ENCODE measurements at places on chromosomes 13 and 19.

DNA sequence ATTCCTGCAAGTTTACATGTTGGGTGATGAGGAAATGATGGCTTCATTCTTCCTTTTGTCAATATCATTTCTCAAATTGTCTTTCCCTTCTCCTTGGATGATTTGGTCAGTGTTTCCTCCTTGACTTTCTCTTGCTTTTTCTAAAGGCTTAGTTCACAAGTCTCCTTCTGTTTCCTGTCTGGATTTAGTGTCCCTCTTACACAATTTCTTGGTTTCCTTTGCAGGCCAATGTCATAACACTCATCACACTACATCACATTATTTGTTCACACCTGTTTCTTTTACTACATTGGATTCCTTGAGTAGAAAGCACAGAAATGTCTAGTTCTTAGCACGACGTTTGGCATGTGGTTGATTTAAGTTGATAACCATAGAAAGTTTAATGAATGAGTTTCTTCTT, 490.7 kb downstream of the TDRD3 start:
- DNase-seq, result no peak

DNA sequence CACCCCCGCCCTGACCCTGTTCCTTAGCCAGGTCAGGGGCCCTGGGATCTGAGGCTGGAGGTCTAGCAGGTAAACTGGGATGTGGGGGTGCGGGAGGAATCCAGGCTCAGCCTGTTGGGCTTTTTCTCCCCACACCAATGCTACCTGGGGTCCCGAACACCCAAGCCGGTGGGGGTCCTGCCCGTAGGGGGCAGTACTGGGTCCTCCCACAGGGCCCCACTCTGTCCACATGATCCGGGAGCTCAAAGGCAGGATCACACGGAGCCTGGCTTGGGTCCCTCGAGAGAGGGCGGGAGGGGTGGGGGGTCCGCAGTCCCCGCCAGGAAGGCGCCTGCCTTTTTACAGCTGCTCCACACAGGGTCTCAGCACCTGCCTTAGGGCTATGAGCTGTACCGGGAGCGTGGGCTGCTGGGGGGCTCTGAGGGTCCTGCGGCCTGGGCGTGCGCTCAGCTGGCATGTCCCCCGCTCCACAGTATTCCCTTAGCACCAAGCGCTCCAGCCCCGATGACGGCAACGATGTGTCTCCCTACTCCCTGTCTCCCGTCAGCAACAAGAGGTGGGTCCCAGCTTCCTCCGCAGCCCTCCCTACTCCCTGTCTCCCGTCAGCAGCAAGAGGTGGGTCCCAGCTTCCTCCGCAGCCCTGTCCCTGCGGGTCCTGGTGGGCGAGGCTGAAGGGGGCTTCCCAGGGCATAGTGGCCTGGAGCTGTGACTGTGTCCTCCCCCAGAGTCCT, 12.3 kb upstream of the TEKTIP1 start:
- DNase-seq, result no peak

DNA sequence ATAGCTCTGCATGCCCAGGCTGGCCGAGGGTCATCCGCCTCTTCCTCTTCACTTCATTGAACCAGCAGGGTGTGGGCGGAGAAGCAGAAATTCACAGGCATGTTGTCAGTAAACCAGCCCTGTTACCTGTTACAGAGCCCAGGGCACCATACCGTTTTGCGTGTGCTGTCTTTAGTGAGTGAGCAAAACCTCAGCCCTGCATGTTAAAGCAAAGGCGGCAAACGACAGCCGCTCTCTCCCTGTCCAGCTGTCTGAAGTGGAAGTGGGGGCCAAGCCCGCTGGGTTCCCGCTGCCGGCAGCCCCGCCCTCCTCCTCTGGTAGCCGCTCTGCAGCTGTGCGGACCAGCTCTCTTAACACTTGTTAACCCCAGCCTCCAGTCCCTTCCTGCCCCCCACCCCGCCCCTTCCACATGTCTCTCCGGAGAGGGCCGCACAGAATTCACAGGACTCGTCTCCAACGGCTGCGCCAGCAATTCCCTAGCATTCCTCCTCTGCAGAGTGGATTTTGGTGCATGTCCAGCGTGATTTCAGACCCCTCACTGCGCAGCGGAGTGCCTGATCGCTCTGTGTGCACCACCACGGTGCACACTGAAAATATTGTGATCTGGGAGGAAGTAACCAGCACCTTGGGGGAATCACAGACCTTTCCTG, 12.7 kb downstream of the KLHL26 start:
- no peak for DNase-seq

- no peak for DNase-seq
Observed at GRCh38 chr19:16361254-16361653, 36.6 kb downstream of the KLF2 start.

DNA sequence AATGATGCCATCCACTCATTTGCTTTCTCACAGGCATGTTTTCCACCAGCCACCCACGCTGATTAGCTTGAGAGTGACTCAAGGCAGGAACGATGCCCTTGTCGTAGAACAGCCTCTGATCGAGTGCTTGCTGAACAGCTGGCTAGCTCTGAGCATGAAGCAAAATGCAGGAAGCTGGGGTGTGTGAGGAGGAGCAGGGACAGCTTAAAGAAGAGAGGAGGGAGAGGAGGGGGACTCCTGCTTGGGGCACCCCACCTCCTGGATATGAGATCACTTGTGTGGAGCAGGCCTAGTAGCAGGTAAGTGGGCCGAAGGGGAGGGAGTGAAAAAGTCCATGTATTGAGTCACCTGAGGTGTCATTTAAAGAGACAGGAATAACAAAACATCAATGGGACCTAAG, 48.8 kb downstream of the IRS2 start:
- DNase-seq, result no peak

- DNase-seq, result no peak
Observed at GRCh38 chr19:11092181-11092538, 2.9 kb downstream of the LDLR start.

- no peak for DNase-seq
Observed at GRCh38 chr13:75920536-75920935, 284.4 kb downstream of the LMO7 start.

DNA sequence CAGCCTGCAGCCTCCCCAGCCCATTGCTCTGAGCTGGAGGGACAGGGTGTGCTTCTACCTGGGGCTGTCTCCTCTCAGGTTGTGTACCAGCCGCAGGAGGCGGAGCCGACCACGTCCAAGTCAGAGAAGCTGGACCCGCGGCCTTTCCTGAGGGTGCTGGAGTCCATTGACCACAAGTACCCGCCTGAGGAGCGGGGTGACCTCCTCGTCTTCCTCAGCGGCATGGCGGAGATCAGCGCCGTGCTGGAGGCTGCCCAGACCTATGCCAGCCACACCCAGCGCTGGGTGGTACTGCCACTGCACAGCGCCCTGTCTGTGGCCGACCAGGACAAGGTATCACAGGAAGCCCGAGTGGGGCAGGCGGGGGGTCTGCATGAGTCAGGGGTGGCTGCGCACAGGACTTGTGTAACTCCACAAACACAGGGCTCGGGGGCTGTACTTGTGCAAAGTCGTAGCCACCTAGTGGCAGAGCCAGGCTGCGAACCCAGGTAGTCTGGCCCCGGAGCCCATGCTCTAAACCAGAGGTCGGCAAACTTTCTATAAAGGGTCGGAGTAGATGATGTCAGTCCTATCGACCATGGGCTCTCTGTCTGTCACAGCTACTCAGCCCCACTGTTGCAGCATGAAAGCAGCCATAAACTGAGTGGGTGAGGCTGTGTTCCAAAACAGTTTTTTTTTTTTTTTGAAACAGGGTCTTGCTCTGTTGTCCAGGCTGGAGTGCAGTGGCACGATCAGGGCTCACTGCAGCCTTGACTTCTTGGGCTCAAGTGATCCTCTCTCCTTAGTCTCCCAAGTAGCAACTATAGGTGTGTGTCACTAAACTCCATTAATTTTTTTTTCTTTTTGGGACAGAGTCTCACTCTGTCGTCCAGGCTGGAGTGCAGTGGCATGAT, 8.9 kb downstream of the DHX34 start:
- no peak for DNase-seq

DNA sequence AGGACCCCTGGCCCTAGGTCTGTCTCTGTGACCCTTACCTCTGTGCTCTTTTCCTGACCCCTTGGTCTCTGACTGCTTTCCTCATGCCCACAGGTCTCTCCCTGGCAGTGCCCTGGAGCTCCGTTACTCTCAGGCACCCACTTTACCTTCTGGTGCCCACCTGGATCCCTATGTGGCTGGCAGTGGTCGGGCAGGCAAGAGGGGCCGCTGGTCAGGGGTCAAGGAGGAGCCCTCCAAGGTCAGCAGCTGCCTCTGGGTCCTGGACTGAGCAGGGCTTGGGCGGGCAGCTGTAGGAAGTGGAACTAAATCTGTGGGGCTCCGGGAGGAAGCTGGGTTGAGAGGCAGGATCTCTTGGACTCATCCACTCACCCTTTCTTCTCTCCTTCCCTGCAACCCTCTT, 16.3 kb downstream of the PPFIA3 start:
- DNase-seq, result no peak

- no peak for DNase-seq
Observed at GRCh38 chr13:97896446-97896845, 57.0 kb upstream of the IPO5 start.

- DNase-seq, result no peak
Observed at GRCh38 chr19:54158812-54159351, 639 bp downstream of the LENG1 start.

- DNase-seq, result no peak
Observed at GRCh38 chr13:99356262-99357091, 49.3 kb upstream of the GPR183 start.

DNA sequence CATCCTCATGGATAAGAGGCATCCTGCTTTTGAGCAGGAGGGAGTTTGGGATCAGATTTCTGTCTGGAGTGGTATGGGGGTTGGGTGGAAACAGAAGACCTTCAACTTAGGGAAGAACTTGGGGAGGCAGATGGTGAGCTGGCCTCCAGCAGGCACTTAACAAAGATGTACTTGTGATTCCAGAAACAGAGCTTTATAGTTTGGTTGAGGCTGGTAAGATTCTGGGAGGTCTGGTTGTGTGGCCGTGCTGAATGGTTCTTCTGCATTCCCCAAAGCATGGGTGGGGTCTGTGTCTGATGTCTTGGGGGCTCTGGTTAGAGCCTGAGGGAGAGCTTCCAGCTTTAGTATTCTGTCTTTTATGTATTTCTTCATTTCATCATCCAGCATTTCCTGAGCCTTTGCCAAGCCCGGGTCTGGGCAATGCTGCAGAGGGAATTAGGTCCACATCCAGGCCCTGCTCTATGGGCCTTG, 4.8 kb downstream of the MEGF8 start:
- DNase-seq, result no peak

DNA sequence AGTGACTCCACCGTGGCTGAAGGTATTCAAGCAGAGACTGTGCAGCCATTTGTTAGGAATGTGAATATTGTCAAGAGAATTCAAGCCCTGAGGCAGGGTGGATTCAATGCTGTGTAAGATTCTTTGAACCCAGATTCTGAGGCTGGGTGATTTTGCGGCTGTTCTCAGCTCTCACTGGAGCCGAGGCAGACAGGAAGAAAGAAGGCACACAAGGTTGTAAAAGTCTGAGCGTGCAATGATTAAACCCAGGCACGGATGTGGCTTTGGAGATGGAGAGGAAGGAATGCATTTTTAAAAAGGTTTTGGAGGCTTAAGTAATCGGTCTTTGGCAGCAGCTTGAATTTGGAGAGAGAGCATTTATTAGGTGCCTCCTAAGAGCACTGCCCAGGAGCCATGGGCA, 187.9 kb downstream of the KATNAL1 start:
- no peak for DNase-seq

DNA sequence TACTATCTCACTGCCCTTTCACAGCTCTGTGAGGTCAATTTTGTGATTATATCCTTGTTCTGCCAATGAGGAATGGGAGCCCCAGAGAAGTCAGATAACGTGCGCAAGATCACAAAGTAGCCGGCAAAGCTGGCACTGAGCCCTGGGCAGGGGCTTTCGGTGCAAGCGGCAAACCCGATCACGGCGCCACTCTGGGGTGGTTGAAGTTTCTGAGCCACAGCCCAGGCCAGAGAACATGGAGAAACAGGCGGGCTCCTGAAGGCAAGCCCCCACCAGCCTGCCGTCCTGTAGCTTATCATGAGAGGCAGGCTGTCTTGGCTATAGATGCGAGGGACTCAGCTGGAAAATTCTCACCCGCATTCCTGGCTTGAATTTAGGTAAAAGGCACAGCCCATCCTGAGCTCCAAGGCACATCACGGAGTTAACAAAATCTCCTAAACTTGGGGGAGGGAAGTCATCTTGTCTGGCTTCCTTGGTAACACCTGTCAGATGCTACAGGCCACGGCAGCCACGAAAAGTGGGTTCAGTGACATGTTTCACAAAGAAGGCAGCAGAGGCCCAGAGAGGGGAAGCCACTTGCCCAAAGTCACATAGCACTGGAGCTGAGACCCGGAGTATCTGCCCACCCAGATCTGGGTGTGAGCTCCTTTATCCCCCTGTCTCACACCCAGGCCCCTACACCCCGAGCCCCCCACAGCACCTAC, 12.5 kb downstream of the TNNT1 start:
- DNase-seq, result no peak

- DNase-seq, result no peak
Observed at GRCh38 chr19:31312009-31312676, 37.1 kb downstream of the TSHZ3 start.

DNA sequence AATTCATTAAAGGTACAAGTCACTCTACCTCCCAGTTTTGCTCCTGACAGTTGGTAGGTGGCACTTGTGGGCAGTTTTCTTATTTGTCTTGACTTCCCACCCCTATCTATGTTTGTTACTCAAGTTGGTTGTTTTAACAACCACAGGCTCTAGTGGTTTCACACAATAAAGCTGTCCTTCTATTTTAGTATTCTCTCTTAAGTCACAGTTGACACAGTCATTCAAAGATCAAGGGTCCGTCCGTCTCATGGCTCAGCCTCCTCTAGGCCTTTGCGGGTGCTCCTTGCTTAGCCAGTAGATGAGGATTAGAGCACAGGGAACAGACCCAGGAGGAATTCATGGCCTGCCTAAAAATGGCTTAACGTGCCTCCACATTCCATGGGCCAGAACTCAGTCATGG, 573.7 kb downstream of the IRS2 start:
- DNase-seq, result no peak
